ENCODE measurements at places on chromosomes 16 and 17.

DNA sequence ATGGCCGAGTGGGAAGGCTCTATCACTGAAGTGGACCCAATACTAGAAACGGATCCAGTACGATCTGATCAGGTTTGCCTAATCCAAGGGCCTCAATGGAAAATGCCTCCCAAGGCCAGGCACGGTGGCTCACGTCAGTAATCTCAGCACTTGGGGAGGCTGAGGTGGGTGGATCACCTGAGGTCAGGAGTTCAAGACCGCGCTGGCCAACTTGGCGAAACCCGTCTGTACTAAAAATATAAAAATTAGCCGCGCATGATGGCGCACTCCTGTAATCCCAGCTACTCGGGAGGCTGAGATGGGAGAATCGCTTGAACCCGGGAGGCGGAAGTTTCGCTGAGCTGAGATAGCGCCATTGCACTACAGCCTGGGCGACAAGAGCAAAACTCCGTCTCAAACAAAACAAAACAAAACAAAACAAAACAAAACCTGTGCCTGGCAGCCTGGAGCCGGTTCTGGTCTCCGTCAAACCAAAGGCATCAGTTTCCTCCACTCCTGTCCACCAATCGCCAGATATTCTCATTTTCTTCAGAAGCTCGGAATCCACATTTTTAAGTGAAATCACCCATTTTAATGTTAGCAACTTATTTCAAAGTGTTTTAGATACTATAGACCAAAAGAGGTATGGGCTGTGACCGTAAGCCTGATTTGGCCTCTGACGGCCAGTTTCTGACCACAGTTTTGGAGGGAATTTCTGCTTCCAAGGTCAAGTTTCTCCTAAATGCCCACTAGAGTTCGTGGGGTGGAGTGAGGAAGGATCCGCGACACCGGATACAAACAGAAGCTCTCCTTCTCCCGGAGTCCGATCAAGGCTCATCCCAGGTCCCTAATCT is 664 bp downstream of the NQO1 start:
- DNase-seq, result no peak

DNA sequence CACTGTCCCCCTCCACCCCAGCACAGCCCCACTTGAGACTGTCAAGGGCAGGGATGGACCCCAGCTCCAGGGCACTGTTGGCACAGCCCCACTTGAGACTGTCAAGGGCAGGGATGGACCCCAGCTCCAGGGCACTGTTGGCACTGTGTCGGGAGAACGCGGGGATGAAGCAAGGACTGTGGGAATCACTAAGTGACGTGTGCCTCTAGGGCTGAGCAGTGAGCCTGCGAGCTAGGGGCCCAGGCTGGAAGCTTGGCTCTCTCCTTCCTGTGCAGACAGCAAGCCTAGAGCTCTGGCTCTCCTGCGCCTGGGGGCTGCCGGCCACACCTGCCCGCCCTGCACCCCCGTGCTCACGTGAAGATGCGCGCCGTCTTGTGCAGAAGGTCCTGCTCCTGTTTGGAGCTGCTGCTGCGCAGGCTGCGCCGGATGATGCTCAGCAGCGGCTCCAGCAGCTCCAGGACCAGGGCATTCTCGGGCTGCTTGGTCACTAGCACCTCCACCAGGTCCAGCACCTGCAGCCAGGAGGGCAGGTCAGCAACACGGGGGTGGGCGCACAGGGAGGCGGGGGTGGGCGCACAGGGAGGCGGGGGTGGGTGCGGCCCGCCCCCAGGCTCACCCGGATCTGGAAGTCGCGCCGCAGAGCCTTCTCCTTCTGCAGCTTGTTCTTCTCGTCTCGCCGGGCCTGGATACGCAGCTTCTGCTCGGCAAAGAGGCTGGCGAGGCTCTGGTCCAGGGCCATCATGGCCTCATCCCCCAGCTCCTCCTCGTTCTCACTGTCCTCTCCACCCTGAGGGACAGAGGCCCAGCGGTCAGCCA is 10.8 kb downstream of the MYBBP1A start:
- no peak for DNase-seq

GRCh38 chr16:18050777-18051176 is 285.8 kb downstream of the NPIPA8 start:
- no peak for DNase-seq

DNA sequence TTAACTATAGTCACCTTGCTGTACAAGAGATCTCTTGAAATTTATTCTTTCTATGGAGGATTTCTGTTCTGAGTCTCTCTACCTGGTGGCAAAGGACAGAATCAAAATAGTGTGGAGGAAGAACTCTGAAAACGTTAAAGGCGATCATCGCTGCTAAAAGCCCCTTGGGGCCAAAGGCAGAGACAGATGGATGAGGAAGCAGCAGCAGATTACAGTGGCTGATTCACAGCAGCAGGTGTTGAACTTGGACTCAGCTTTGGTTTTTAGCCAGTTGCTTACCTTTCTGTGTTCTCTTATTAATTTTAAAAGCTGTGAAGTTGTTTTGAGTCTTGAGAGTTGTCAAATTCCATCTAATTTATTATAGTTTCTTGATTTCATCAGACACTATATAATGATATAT is 956.1 kb upstream of the GOT2 start:
- no peak for DNase-seq

GRCh38 chr17:30586818-30587595 is 109.8 kb downstream of the GOSR1 start:
- DNase-seq, result peak; percentile 27

GRCh38 chr16:10296956-10297340 is 88.9 kb upstream of the ATF7IP2 start:
- no peak for DNase-seq

DNA sequence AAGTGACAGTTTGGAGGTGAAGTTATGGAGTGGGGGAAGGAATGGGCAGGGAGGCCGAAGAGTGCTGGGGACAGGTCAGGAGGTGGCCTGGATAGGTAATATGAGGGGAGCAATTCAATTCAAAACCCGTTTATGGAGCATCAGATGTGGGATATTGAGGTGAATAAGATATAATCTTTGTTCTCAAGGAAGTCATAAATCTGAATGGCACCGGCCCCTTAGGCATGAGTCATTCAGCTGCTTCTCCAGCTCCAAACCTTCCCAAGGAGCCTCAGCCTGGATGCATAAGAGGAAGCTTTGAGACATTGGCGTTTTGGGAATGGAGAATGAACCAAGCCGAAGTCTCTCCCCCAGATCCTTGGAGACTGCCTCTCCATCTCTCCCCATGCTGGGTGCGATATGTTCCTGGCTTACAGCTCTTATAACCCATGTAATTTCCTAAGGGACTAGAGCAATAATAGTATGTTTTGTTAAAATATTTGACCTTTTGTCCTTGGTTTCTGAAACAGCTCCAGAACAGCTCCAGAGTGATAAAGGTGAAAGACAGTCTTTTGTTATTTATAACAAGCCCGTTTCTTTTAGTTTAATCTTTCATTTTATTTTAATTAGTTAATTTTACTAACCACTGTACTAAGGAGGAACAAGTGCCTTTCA is 1.7 kb downstream of the TUBG2 start:
- no peak for DNase-seq

GRCh38 chr17:74525781-74526288 is 5.4 kb downstream of the CD300LB start:
- DNase-seq, result no peak

DNA sequence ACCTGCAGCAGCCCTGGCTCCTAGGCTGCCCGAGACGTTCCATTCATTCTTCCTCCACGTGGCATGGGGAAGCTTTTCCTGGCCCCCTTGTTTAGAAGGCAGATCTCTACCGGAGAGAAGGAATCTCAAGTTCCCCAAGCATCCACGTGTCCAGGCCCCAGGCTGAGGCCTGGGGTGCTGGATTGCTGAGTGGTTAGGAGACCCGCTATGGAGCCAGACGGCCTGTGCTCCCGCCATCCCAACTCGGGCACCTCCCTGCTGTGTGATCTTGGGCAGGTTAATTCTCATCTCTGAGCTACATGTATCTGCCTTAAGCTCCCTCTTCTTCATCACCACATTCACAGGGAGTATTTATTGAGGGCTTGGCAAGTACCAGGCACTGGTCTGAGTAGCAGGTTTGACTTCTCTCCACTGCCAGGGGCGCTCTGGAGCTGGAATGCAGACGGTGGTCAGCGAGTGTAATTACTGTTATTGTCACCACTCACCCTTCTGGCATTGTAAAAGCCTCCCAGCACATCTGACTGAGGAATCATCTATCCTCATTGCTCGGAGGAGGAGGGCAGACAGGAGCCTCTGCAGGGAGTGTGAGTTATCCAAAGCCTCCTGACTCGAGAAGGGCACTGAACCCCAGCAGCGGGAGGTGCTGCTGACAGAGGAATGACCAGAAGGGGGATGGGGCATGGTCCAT is 1.1 kb upstream of the ADGRG1 start:
- no peak for DNase-seq

GRCh38 chr17:7019367-7019766 is 3.5 kb upstream of the BCL6B start:
- no peak for DNase-seq

DNA sequence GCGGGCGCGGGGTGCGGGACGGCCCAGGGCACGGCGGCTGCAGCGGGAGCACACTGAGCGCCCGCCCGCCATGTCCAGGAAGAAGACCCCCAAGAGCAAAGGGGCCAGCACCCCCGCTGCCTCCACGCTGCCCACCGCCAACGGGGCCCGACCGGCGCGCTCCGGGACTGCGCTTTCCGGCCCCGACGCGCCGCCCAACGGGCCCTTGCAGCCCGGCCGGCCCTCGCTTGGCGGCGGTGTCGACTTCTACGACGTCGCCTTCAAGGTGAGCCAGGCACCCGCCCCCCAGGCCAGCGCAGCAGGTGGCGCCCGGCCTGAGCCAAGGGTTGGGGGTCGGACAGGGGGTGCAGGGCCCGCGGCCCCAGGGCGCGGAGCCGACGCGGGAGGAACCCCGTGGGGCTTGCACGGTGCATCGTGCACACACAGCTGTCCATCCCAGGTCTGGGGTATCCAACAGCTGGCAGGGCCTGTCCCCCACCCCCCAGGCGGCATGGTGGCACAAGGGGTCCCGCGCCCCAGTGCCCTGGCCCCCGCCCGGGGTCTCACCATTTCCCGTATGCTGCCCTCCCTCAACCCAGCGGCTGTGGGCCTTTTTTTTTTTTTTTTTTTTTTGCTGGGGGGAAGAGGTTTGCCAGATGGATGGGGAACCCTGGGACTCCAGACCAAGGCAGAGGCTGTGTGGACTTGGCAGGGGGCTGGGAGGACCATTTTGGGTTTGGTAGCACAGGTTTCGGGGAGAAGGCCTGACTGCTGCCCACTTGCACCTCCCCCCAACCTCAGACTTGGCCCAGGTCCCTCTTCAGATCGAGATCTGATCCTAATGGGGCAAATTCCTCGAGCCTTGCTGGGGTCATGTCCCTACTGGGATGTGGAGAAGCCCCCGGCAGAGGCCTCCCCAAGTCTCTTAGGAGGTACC is 547 bp downstream of the RAB26 start:
- DNase-seq, result peak; percentile 34

- no peak for DNase-seq
These were observed 72.1 kb upstream of the TNRC6C start for GRCh38 chr17:77886387-77886728.

DNA sequence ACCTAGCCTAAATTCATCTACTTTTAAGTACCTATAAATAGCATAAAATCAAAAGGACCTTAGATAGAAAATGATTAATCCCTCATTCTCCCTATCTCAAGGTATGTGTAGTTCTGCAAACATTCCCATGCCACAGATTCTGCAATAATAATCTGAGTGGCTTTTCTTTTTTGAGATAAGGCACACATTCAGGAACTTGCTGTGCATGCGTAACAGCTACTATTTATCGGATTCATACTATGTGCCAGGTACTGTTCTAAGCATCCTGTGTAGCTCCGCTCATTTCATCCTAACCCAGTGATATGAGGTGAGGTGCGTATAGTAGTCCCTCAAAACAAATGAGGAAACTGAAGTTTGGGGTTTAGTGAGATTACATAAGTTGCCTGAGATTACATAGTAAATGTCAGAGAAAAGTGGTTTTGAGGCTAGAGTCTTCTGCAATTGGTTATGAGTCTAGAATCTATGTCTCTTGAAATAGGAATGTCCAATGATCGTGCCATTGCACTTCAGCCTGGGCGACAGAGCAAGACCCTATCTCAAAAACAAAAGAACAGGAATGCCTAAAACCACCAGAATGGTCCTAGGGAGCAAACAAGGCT is 2.0 kb upstream of the ZNF263 start:
- DNase-seq, result no peak

- DNase-seq, result no peak
These were observed 473.6 kb downstream of the CDH11 start for GRCh38 chr16:64648282-64648681.

DNA sequence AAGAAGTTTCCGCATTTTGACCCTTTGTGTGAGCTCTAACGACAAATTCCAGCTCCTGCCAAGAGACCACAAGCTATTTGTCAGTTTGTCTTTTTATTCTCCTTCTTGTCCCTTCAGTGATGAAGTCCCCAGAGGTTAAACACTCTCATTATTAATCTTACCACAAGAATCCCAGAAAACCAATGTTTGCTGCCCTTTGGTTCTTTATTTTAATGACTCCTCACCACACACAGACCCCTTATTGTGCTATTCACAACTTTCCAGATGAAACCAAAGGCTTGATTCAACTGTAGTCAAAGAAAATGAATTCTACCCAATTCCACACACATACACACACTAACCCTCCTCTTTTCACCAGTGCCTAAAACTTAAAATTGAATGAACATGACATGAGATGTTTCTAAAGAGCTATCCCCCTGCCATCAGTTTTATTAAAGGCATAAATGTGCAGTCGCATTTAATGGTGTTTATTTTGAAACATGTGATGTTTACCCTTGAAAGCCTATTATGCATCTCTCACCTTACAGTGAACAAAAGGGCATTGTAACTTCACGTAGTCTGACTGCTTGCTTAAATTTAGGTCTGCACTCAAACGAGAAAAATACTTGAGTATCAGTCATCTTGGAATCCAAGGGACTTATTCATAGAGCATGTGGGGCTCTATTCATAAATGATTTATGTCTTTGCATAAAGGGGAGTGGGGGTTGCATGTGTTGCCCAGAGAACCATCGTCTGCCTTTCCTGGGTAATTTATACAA is 44.1 kb downstream of the PCTP start:
- DNase-seq, result no peak

- no peak for DNase-seq
These were observed 50.4 kb downstream of the SLFN5 start for GRCh38 chr17:35293151-35293847.

DNA sequence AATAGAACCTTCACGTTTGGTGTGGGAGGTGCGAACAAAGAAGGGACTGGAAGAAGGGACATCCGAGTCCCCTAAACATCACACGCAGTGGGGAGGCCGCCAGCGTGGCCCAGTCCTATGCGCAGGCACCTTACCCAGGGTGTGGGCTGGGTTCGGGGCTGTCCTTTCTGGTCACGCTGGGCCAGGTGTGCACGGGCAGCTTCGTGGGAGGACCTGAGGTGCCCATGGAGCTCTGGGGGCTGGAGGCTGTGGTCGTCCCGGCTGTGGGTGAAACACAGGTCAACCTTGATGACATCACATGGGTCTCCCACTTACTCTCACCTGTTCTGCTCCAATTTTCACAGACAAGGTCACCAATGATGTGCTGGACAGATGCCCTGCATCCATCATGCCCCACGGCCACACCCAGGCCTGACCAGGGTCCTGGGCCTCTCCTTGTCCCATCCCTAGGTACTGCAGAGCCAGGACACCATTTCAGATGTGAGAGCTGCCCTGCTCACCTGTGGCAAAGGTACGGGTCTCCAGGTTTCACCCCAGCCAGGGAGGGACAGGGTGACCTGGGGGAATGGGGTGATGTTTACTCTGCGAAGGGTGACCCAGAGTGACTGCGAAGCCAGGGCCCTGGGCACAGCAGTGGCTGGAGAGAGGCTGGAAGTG is 3.1 kb downstream of the CD300C start:
- DNase-seq, result no peak
